ENCODE measurements at places on chromosomes 4 and X. TPM values are rescaled to one million over a fixed set of nuclear protein-coding genes. Genes with fewer than 3 reads are reported as not detected.

- H3K27ac ChIP-seq, result no peak overlapping the region
- H3K4me1 ChIP-seq, result no peaks in the 10 kb centered on the region
- no peak overlapping the region for H3K4me3 ChIP-seq
- peaks cover 19% of the 10 kb centered on the region for H3K27me3 ChIP-seq
- H3K36me3 ChIP-seq, result no peaks in the 10 kb centered on the region
- peak; percentile 7 for DNase-seq
Observed at GRCh38 chr4:7513671-7514070, 78.9 kb upstream of the PSAPL1 start.

DNA sequence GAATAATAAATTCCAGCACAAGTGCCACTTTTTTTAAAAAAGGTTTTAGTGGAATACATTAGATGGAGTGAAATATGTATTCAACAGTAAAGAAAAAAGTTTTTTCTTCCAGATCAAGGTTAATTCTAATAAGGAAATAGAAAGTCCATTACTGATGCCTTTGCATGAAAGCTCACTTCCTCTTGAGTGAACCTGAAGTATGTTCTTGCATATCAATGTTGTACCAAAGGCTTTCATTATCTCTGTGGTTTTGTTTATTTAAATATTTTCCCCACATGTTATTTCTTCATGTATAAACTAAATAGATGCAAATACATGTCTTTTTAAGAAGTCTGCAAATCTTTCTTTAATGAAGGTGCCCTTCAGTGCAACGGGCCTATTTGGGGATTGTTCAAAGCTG is 307.9 kb downstream of the C4orf33 start:
- H3K4me1 ChIP-seq, result no peaks in the 10 kb centered on the region
- no peaks in the 10 kb centered on the region for H3K36me3 ChIP-seq
- DNase-seq, result no peak
- H3K27me3 ChIP-seq, result no peaks in the 10 kb centered on the region
- H3K27ac ChIP-seq, result no peak overlapping the region

DNA sequence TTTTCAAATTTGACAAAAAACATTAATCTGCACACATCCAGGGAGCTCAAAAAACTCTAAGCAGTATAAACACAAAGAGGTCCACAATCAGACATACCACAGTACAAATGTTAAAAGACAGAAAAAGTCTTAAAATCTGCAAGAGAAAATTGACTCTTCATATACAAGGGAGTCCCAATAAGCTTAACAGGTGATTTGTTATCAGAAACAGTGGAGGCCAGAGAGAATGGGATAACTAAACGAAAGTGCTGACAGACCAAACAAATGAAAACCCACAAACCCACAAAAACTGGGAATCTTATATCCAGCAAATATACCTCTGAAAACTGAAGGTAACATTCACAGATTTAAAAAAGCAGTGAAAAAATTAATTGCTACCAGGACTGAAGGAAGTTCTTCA is 182.0 kb upstream of the PAQR3 start:
- H3K27ac ChIP-seq, result no peak overlapping the region
- no peaks in the 10 kb centered on the region for H3K4me1 ChIP-seq
- no peaks in the 10 kb centered on the region for H3K36me3 ChIP-seq
- no peaks in the 10 kb centered on the region for H3K27me3 ChIP-seq

Gene HSFX1
- 0.25 TPM for total RNA-seq

GRCh38 chr4:124777007-124777406 is 64.5 kb upstream of the ANKRD50 start:
- H3K36me3 ChIP-seq, result no peaks in the 10 kb centered on the region
- H3K27ac ChIP-seq, result no peak overlapping the region
- no peak for DNase-seq
- no peak overlapping the region for H3K4me3 ChIP-seq
- H3K4me1 ChIP-seq, result no peaks in the 10 kb centered on the region

GRCh38 chr4:166229799-166230198 is 356.8 kb downstream of the TLL1 start:
- H3K4me3 ChIP-seq, result no peak overlapping the region
- DNase-seq, result no peak
- H3K27ac ChIP-seq, result no peak overlapping the region
- no peaks in the 10 kb centered on the region for H3K27me3 ChIP-seq

Gene ENPEP
- total RNA-seq, result 0.11 TPM

Gene CD38
- not detected for total RNA-seq

DNA sequence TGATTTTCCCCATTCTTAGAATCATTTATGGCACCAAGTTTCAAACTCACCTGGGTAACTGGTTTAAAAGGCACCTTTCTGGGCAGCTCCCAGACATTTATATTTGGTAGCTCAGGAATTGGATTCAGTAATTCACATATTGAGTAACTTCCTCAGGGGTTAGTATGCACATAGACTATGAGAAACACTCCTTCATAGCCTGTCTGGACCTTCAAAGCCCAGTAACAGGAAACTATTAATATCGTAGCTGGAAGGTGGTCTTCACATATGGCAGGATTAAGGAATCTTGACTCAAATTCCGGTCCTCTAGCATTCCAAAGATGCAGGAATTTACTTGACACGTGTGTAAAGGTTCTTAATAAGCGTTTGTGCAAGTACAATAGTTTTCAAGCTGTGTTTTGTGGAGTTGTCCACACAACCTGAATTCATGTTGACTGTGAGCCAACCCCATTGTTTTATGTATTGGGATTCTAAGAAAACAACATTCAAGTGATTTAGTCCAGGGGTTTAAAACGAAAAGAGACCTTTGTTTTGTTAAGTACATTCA is 78.4 kb downstream of the PLS3 start:
- no peak overlapping the region for H3K4me3 ChIP-seq
- peaks cover 4% of the 10 kb centered on the region for H3K36me3 ChIP-seq
- H3K4me1 ChIP-seq, result peaks cover 8% of the 10 kb centered on the region
- H3K27ac ChIP-seq, result no peak overlapping the region
- no peak for DNase-seq
- H3K27me3 ChIP-seq, result no peaks in the 10 kb centered on the region

Gene H2BW2
- total RNA-seq, result not detected

- no peaks in the 10 kb centered on the region for H3K4me1 ChIP-seq
- H3K4me3 ChIP-seq, result no peak overlapping the region
- H3K36me3 ChIP-seq, result no peaks in the 10 kb centered on the region
- H3K27ac ChIP-seq, result no peak overlapping the region
- H3K27me3 ChIP-seq, result no peaks in the 10 kb centered on the region
- no peak for DNase-seq
Observed at GRCh38 chr4:96786306-96786705, 946.4 kb downstream of the PDHA2 start.

DNA sequence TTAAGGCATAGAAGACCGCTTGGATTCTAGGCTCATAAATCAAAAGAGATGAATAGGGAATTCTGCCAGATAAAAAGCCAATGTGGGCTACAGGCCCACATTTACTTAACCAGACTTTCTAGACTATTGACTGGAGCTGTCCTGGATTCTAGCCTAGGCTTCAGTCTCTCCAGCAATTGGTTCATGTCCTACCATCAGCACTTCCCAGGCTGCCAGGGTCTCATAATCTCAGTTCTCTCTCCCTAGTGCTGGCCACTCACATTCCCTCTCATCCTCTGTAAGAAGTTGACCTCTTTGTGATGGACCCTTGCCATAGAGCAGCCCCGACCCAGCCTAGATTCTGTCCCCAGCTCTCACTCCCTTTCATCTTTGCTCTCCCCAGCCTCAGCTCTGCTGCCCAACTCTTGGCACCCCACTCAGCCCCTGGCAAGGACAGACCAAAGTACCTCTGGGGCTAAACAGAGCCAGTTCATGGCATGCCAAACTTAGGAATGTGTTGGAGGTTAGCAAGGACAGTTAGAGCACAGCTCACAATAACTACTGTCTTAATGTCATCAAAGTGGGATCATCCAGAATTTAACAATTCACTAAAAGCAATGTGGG is 396.2 kb downstream of the INPP4B start:
- H3K36me3 ChIP-seq, result no peaks in the 10 kb centered on the region
- H3K4me3 ChIP-seq, result no peak overlapping the region
- H3K27ac ChIP-seq, result no peak overlapping the region
- no peaks in the 10 kb centered on the region for H3K27me3 ChIP-seq
- no peak for DNase-seq

GRCh38 chrX:30653415-30654131 is at the start of gene GK:
Gene GK (plus strand): TSS chrX:30653423. CDS start chrX:30653538, 115 bp downstream.
- H3K4me3 ChIP-seq, result peak within 1 kb of the TSS; percentile 84
- peak within 1 kb of the TSS; percentile 87 for H3K27ac ChIP-seq
- no peaks in the 10 kb centered on the region for H3K36me3 ChIP-seq
- DNase-seq, result peak; percentile 46

Gene HMGN5
- total RNA-seq, result 1.3 TPM

GRCh38 chr4:8594097-8595038 is 1.8 kb downstream of the CPZ start:
- H3K36me3 ChIP-seq, result no peaks in the 10 kb centered on the region
- H3K27ac ChIP-seq, result no peak overlapping the region
- peaks cover 12% of the 10 kb centered on the region for H3K4me1 ChIP-seq

- no peak overlapping the region for H3K4me3 ChIP-seq
- H3K27ac ChIP-seq, result peak overlapping the region; percentile 41
- peaks cover 16% of the 10 kb centered on the region for H3K4me1 ChIP-seq
- no peaks in the 10 kb centered on the region for H3K36me3 ChIP-seq
Observed at GRCh38 chr4:142416711-142417275, 429.3 kb downstream of the INPP4B start.

Gene MAGEC1
- not detected for total RNA-seq

DNA sequence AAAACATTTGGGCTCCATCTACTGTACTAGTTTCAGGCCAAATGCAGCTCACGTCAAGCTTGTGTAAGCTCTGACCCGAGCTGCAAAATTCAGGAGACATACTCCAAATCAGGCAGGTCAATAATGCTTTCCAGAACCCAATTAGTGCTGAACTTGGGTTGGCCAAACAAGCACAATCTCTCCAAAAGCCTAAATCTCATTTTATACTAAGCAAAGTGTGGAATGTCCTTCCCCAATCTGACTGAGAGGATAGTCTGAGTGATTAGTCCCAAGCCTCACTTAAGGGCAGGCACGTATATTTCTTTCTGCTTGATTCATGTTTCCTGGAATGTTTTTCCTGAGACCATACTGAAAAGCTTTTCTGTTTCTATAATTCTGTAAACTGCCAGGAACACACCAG is 79.9 kb downstream of the NKX6-1 start:
- DNase-seq, result no peak
- no peak overlapping the region for H3K4me3 ChIP-seq
- H3K36me3 ChIP-seq, result no peaks in the 10 kb centered on the region
- no peak overlapping the region for H3K27ac ChIP-seq

Gene LUZP4
- total RNA-seq, result not detected

- peak overlapping the region; percentile 72 for H3K27ac ChIP-seq
- peaks cover 19% of the 10 kb centered on the region for H3K36me3 ChIP-seq
- H3K27me3 ChIP-seq, result no peaks in the 10 kb centered on the region
Observed at GRCh38 chr4:75985116-75985515, 5.6 kb downstream of the SDAD1 start.

DNA sequence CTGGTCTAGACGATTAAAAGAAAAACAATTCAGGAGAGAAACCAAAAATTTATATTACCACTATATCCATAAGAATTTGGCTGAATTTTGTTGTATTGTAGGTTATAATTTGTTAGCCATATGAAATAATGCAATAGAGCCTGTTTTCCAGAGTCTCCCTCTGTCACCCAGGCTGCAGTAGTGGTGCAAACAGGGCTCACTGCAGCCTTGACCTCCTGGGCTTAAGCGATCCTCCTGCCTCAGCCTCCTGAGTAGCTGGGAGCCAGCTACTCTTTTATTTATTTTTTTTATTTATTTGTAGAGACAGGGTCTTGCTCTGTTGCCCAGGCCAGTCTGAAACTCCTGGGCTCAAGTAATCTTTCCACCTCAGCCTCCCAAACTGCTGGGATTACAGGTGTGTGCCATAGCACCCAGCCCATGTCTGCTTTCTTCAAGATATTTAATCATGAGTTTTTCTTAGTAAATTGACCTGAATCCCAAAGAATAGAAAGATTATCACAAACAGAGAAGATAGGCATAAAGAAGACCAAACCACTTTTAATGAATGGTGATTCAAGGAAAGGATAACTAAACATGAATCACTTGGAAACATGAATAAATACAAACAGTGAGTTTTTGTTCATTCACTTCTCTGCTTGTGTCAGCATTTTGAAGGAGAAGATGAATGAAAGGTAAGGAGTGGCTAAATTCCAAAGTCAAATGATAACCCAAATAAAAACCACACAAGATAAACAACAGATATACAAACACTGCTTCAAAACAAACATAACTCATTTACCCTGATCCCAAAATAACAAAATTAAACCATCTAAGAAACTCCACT is 82.1 kb downstream of the PPP3CA start:
- no peak overlapping the region for H3K4me3 ChIP-seq
- peaks cover 8% of the 10 kb centered on the region for H3K4me1 ChIP-seq
- DNase-seq, result peak; percentile 18

DNA sequence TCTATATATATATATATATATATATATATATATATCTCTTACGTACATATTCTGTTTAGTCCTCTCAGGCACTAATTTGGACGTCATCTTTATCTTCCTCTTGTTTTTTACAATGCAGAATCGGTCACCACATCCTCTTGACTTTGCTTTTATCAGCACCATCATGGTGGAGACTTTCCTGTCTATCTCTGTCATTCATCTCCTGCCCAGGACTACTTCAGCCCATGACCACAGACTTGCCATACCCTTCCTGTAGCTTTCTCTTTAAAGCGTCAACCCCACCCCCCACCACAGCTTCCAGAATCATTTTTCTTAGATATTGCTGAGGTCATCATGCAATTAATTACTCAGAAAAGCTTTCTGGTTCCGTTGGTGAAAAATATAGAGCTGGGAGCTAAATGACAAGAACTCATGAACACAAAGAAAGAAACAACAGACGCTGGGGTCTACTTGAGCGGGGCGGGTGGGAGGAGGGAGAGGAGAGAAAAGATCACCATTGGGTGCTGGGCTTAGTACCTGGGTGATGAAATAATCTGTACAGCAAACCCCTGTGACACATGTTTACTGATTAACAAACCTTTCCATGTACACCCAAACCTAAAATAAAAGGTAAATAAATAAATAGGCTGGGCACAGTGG is 30.5 kb upstream of the PRKX start:
- H3K4me3 ChIP-seq, result no peak overlapping the region
- no peak for DNase-seq
- no peaks in the 10 kb centered on the region for H3K4me1 ChIP-seq
- no peaks in the 10 kb centered on the region for H3K27me3 ChIP-seq
- no peaks in the 10 kb centered on the region for H3K36me3 ChIP-seq

GRCh38 chr4:97590266-97590665 is 553.0 kb downstream of the STPG2 start:
- H3K27me3 ChIP-seq, result no peaks in the 10 kb centered on the region
- DNase-seq, result no peak
- H3K27ac ChIP-seq, result no peak overlapping the region
- H3K4me1 ChIP-seq, result no peaks in the 10 kb centered on the region

Measured in GM23248 (cell line).